ENCODE measurements at places on chromosomes 1 and 21. TPM values are rescaled to one million over a fixed set of nuclear protein-coding genes. Genes with fewer than 3 reads are reported as not detected.

Gene GPR153
- 3.4 TPM for total RNA-seq

Gene GSTM5
- not detected for total RNA-seq

Gene PRDM16
- not detected for total RNA-seq

Gene HSPA6
- total RNA-seq: 31.9 TPM

DNA sequence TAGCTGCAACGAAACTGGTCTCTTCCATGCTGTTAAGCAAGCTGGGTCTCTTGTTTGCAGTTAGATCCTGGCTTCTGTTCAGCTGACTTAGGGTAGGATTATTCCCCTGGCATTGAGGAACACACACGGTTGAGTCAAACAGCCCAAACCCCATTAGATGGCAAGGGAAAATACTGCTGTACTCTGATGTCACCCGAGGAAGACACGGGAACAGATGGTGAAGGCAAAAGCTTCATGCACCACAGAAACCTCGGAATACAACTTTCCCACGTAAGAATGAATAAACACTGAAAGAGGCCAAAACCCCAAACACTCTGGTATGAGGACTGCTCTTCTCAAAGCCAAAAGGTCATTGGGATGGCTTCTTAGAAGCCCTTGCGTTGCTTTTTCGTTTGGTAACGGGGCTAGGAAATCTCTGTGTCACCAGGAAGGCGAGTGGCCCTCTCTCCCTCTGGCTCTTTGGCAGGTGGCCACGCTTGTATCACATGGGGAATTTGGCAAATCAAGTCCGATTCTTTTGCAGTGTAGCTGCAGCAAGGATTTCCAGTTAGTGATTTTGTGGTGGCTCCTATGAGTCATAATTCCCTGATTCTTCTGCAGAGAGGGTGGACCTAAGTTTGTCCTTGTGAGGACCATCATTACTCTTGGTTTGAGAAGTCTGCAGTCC, 16.7 kb upstream of the LYST start:
- DNase-seq: peak; percentile 29

DNA sequence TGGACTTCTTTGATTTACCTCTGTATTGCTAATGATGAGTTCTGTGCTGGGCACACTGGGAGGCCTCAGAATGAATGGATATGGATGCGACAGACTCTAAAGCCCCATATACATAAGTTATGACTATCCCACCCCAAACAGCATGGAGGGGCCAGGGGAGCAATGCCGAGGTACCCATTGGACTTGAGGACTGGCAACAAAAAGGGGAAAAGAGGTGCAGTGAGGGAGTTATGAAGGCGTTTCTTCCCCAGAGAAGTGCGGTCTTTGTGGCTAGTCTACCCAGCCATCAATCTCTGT, 15.2 kb upstream of the CDCA8 start:
- no peak for DNase-seq

GRCh38 chr1:23403735-23404486, 20.6 kb downstream of the TCEA3 start:
- peak; percentile 91 for DNase-seq

Measured in Karpas-422 (cell line).